ENCODE measurements at places on chromosomes 5 and 9. TPM values are rescaled to one million over a fixed set of nuclear protein-coding genes. Genes with fewer than 3 reads are reported as not detected.
A peak's percentile ranks its signal among the peaks of the same experiment; 100 is the strongest.

The TUBB4B gene
- total RNA-seq, result 487 TPM

The TAF11L3 gene
- total RNA-seq, result not detected

The PCDHA1 gene
- 0.07 TPM for total RNA-seq

The RNF183 gene
- 1.5 TPM for total RNA-seq

The PCAT7 gene
- total RNA-seq, result 10.4 TPM

The C9orf57 gene
- not detected for total RNA-seq

The VCAN gene
- 34.1 TPM for total RNA-seq

The IRX2 gene
- 44.1 TPM for total RNA-seq

The SHB gene
- total RNA-seq, result 18.4 TPM

The ORM2 gene
- total RNA-seq, result 46.0 TPM

The ADAMTSL2 gene
- 0.68 TPM for total RNA-seq

The CCDC171 gene
- 1.1 TPM for total RNA-seq

DNA sequence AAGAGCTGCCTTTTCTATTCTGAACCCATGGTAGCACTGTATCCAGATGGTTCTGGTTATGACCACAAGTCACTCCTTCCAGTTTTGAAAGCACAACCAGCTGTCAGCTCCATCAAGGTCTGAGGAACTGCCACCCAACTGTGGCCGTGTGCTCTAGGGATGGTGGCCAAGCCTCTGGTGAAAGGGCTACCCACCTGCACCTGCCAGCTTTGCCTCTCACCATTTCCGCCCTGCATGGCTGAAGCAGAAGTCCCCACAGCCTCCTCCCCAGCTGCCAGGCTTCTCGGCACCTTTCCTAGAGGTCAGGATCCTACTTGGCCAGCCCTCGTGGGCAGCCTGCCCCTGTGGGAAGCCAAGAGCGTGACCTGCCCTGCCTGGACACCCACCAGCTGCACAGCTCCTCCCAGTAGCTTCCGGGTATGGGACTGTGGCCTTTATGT, 16.8 kb downstream of the SEMA5A start:
- H3K27me3 ChIP-seq, result no peaks in the 10 kb centered on the region
- DNase-seq, result no peak
- no peak overlapping the region for H3K4me3 ChIP-seq
- no peak overlapping the region for H3K27ac ChIP-seq
- no peaks in the 10 kb centered on the region for H3K36me3 ChIP-seq
- no peaks in the 10 kb centered on the region for H3K4me1 ChIP-seq

GRCh38 chr9:133803028-133803585, 65.0 kb upstream of the SARDH start:
- DNase-seq, result no peak
- H3K36me3 ChIP-seq, result no peaks in the 10 kb centered on the region
- H3K27ac ChIP-seq, result peak overlapping the region; percentile 67
- no peak overlapping the region for H3K4me3 ChIP-seq

GRCh38 chr9:70551801-70552200, 137.3 kb upstream of the KLF9 start:
- H3K27me3 ChIP-seq, result no peaks in the 10 kb centered on the region
- no peak overlapping the region for H3K4me3 ChIP-seq
- no peaks in the 10 kb centered on the region for H3K36me3 ChIP-seq
- DNase-seq, result no peak

GRCh38 chr5:161311146-161311708, 235.3 kb downstream of the GABRB2 start:
- DNase-seq, result no peak
- H3K27ac ChIP-seq, result no peak overlapping the region
- no peaks in the 10 kb centered on the region for H3K27me3 ChIP-seq
- H3K4me1 ChIP-seq, result no peaks in the 10 kb centered on the region

GRCh38 chr5:93517828-93518227, 63.2 kb downstream of the NR2F1-AS1 start:
- H3K27me3 ChIP-seq, result no peaks in the 10 kb centered on the region
- H3K4me1 ChIP-seq, result no peaks in the 10 kb centered on the region
- no peak for DNase-seq
- H3K4me3 ChIP-seq, result no peak overlapping the region
- no peaks in the 10 kb centered on the region for H3K36me3 ChIP-seq

- H3K27me3 ChIP-seq, result no peaks in the 10 kb centered on the region
- H3K4me1 ChIP-seq, result no peaks in the 10 kb centered on the region
- H3K4me3 ChIP-seq, result no peak overlapping the region
Observed at GRCh38 chr5:91061946-91062562, 321.1 kb downstream of the ARRDC3 start.

GRCh38 chr5:177447066-177447610, 524 bp downstream of the PRR7 start:
- H3K4me1 ChIP-seq, result peaks cover 6% of the 10 kb centered on the region
- peak overlapping the region; percentile 78 for H3K4me3 ChIP-seq
- no peaks in the 10 kb centered on the region for H3K27me3 ChIP-seq
- no peaks in the 10 kb centered on the region for H3K36me3 ChIP-seq

GRCh38 chr5:64939772-64940510, 171.2 kb downstream of the CWC27 start:
- no peak overlapping the region for H3K4me3 ChIP-seq
- H3K4me1 ChIP-seq, result peaks cover 3% of the 10 kb centered on the region
- DNase-seq, result peak; percentile 15
- H3K36me3 ChIP-seq, result no peaks in the 10 kb centered on the region

GRCh38 chr5:10036136-10036815, 213.4 kb downstream of the ATPSCKMT start:
- no peaks in the 10 kb centered on the region for H3K27me3 ChIP-seq
- no peak overlapping the region for H3K27ac ChIP-seq
- no peaks in the 10 kb centered on the region for H3K4me1 ChIP-seq
- no peak overlapping the region for H3K4me3 ChIP-seq
- DNase-seq, result no peak

DNA sequence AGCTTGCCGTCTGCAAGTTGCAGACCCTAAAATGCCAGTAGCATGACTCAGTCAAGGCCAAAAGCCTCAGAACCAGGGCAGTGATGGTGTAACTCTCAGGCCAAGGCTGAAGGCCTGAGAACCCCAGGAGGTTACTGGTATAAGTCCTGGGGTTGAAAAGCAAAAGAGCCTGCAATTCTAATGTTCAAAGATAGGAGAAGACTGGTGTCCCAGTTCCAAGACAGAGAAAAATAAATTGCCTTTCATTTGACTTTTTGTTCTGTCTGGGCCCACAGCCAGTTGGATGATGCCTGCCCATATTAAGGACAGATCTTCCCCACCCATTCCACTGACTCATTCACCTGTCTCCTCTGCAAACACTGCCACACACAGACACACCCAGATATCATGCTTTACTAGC, 673.2 kb downstream of the CDH18 start:
- no peaks in the 10 kb centered on the region for H3K4me1 ChIP-seq
- H3K36me3 ChIP-seq, result no peaks in the 10 kb centered on the region
- DNase-seq, result no peak
- no peak overlapping the region for H3K4me3 ChIP-seq

- no peak for DNase-seq
- H3K4me1 ChIP-seq, result peaks cover 44% of the 10 kb centered on the region
- H3K27ac ChIP-seq, result peak overlapping the region; percentile 88
- no peaks in the 10 kb centered on the region for H3K27me3 ChIP-seq
- H3K36me3 ChIP-seq, result no peaks in the 10 kb centered on the region
- H3K4me3 ChIP-seq, result no peak overlapping the region
Observed at GRCh38 chr5:108743319-108743718, 4.4 kb upstream of the FER start.

DNA sequence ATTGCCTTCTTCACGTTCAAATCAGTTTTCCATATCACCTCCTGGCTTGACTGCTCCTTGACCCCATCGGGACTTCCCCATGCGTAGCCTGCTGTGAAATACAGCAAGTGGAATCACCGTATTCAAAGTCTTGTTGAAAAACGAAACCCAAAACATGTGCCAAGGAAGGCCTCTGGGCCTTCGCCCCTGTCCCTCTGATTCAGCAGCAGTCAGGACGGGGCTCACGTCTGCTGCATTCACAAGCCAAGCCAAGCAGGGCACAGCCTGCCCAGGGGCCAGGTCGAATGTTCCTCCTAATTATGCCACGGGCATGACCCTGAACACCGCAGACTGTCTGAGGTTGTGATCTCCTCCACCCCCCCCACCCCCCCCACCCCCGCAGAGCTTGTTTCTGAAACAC, 960 bp upstream of the CTNND2 start:
- DNase-seq, result no peak
- no peak overlapping the region for H3K4me3 ChIP-seq
- H3K4me1 ChIP-seq, result no peaks in the 10 kb centered on the region
- H3K27ac ChIP-seq, result no peak overlapping the region

- no peak overlapping the region for H3K27ac ChIP-seq
- H3K4me1 ChIP-seq, result peaks cover 3% of the 10 kb centered on the region
- no peak overlapping the region for H3K4me3 ChIP-seq
Observed at GRCh38 chr9:76592091-76592973, 133.3 kb downstream of the GCNT1 start.

GRCh38 chr5:151664694-151665585, 21.8 kb downstream of the SPARC start:
- no peak for DNase-seq
- H3K36me3 ChIP-seq, result no peaks in the 10 kb centered on the region
- H3K27me3 ChIP-seq, result no peaks in the 10 kb centered on the region
- H3K4me3 ChIP-seq, result no peak overlapping the region
- peaks cover 25% of the 10 kb centered on the region for H3K4me1 ChIP-seq

DNA sequence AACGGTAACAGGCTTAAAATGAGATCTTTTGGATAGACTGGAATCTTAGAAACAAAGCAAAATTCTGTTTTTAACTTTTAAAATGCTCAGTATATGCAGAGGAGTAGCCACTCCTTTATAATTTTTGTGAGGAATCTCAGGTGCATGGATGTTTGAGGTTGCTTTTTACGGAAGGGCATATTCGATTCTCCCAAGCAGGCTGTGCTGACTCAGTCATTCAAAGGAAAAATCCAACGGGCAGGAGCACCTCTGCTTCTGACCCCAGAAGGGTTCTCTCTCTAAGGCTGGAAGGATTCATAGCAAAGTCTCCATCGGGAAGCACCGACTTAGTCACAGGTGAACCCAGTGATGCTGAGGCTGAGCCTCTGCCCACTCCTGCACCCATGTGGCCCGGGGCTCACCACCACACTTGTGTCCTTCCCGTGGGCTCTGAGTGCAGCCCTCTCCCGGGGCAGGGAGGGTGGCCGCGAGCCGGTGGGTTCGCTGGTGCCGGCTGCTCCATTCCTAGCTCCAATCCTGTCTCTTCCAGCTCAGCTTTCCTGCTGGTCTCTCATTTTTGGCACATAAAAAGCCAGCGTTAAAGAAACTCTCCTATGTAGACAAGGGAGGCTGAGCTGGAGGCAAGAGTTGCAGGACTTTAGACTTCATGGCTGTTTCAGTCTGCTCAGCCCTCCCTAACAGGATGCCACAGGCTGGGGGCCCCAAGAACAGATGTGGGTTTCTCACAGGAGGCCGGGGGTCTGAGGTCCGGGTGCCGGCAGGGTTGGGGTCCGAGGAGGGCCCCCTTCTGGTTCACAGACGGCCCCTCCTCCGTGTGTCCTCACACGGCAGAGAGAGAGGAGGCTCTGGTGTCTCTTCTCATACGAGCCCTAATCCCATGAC, 135.6 kb upstream of the LPCAT1 start:
- no peak overlapping the region for H3K4me3 ChIP-seq
- DNase-seq, result no peak
- no peaks in the 10 kb centered on the region for H3K4me1 ChIP-seq
- no peak overlapping the region for H3K27ac ChIP-seq
- H3K36me3 ChIP-seq, result no peaks in the 10 kb centered on the region

DNA sequence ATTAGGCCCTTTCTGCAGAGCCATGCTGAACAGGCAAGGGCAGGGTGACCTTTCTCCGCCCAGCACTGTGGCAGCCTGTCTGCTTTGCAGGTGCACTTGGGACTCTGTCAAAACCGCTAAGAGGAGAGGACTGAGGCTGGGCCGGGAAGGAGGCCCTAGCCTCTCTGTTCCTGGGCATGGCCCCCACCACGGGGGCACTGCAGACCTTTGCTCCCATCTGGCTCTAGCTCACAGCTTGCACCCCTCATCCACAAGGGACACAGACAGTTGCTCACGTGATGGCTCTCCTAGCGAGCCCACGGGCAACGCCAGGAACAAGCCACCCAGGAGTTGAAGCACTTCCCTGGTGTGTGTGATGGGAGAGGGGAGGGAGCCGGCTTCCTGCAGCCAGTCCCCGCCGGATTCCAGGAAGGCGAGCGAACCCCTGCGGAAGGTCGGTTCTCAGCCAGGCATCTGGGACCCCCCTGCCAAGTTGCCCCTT, 43.0 kb upstream of the FCN1 start:
- no peak overlapping the region for H3K4me3 ChIP-seq
- H3K36me3 ChIP-seq, result no peaks in the 10 kb centered on the region
- DNase-seq, result peak; percentile 17
- H3K27me3 ChIP-seq, result no peaks in the 10 kb centered on the region
- H3K27ac ChIP-seq, result no peak overlapping the region

GRCh38 chr9:112142420-112142819, 32.7 kb downstream of the SUSD1 start:
- no peak overlapping the region for H3K4me3 ChIP-seq
- no peak overlapping the region for H3K27ac ChIP-seq
- H3K4me1 ChIP-seq, result no peaks in the 10 kb centered on the region
- no peaks in the 10 kb centered on the region for H3K36me3 ChIP-seq

DNA sequence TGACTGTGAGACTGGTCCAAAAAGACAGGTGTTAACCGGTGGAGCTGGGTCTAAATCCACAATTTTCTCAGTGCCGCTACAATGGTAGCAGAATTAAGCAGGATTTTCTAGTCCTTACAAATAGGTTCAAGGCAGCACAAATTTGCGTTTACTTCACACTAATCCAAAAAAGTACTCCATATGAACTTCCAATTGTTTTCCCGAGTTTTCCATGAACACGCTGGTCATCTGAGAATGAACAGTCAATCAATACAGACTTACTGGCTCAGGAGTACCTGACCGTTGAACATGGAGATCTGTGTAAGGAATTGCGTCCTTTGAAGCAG, 709 bp downstream of the SLC35D2 start:
- no peak for DNase-seq
- H3K36me3 ChIP-seq, result no peaks in the 10 kb centered on the region
- H3K4me1 ChIP-seq, result peaks cover 47% of the 10 kb centered on the region
- peak overlapping the region; percentile 79 for H3K27ac ChIP-seq

Data from Caco-2 (cell line).